Stimulated activated CD4-positive, alpha-beta T cell treated with anti-CD3 and anti-CD28 coated beads, Interleukin-1b, Interleukin-23, amount 100 ng/mL, for 1 hour (primary cell): ENCODE measurements at places on chromosomes 2 and 18.

- DNase-seq: no peak
Measured at GRCh38 chr2:40450796-40451430, 977 bp downstream of the SLC8A1 start.

DNA sequence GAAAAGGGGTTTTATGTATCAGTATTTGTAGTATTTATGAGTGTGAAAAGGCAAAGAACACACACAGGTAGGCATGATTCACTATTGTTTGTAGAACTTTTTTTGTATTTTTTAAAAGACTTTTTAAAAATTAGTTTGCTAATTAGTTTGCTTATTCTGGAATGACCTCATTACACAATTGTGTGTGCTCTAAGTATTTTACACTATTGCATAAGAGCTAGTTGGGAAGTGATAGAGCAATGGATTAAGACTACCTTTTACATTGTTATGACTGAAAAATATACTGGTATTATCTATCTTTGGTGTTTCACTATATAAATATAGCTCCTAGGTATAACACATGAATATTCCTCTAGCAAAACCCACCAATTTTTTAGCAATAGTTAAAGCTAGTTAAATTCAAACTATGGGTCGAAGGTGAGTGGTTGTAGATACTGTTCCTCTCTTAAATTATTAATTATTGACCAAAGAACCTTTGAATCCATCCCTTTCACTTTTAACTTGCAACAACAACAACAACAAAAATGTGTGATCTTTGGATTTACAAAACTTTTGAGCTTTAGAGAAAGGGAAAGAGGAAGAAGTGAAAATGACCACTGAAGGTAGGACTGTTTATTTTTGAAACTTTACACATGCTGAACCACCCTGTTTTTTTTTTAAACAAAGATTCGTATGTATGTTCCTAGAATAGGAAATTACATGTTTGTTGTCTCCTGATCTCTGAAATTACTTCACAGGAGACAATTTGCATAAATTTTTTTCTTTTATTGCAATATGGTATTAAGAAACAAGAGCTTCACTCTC, 18.7 kb downstream of the ITPRID2 start:
- DNase-seq: no peak

DNA sequence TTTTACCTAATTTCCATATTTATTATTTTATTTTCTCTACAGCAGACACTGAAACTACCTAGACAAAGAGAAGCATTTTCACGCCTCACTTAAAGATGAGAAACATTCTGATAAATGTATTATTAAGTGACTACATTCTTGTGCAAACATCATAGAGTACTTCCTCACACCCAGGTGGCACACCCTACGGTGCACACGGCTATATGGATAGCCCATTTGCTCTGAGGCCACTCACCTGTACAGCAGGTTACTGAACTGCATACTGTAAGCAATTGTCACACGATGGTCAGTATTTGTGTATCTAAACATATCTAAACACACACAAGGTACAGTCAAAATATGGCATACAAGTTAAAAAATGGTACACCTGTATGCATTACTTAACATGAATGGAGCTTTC, 481.4 kb downstream of the CMPK2 start:
- no peak for DNase-seq

GRCh38 chr2:113867571-113867970, 22.3 kb upstream of the ACTR3 start:
- no peak for DNase-seq

DNA sequence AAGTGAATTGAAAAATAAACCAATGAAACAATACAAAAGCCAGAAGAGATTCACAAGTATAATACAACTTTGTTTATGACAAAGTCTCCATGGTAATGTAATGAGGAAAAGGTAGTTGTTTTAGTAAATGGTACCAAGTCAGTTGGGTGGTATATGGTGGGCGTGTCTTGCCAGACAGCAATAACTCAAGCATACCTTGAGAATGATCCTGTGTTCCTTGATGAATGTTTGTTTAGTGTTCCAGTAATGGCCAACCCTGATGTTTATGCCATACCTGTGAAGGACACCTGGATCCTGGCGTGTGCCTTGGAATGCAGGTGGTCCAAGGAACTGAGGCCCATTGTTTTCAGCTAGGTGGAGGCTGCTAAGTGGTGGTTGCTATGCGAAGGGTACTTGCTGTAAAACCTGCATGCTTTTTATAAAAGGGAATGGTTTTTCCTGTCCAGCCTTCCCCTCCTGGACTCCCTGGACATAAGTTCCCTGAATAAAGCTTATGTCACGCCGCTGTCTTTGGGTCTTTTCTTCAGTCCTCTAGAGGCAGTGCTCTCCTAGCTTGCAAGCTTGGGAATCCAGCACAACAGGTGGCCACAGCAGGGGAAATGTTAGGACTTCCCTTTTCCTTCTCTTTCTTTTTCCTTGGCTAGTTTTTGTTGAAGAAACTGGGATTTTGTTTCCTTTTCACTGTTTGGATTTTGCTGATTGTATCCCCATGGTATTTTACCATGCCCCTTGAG, 54.7 kb downstream of the MTA3 start:
- DNase-seq: no peak

- no peak for DNase-seq
Measured at GRCh38 chr2:55805686-55806085, 112.0 kb upstream of the PNPT1 start.

GRCh38 chr2:36609507-36609906, 11.5 kb upstream of the FEZ2 start:
- DNase-seq: no peak

- no peak for DNase-seq
Measured at GRCh38 chr2:54830546-54830945, 107.1 kb downstream of the EML6 start.
